Stimulated activated CD8-positive, alpha-beta memory T cell treated with anti-CD3 and anti-CD28 coated beads, Interleukin-15, amount 100 ng/mL, for 24 hours (primary cell): ENCODE measurements at places on chromosomes 16 and 17.

DNA sequence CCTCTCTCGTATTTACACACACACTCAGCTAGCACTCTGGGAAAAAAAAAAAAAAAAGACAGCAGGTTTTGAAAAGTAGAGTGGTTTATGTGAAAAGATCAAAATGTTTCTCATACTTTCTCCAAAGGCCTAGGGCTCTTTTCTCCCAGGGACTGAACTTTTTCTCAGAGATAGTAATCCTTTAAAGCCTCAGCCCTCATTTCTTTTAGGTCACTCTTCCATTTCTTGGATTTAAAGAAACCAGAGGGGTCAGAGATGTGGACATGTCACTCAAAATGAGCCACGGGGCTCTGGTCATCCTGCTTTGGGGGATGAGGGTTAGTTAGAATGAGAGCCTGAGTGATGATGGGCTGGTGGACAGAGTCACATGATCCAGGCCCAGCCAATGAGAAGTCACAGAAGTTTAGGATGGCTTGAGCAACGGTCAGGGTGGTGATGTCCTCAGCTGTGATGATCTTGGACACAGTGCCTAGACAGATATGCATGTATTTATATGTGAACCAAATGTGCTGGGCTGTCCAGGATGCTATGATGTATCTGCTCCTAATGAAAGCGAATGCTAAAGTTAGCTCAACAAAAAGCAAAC is 33.7 kb upstream of the AXIN2 start:
- no peak for DNase-seq

DNA sequence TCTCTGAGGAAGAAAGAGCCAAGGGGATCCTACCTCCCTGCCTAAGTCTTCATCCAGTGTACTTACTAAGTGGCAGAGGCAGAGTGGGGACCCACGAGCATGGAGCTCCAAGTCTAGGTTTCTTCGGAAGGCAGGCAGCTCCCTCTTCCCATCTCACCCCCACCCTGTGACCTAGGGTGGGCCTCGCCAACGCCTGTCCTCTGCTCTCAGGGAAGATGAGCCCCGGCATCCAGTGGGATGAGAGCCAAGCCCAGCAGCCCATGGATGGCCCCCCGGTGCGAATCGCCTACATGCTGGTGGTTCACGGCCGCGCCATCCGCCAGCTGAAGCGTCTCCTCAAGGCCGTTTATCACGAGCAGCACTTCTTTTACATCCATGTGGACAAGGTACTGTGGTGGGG is 8.3 kb downstream of the XYLT2 start:
- DNase-seq, result no peak

- DNase-seq, result no peak
These were observed 122.1 kb downstream of the SKAP1 start for GRCh38 chr17:48307814-48308411.

DNA sequence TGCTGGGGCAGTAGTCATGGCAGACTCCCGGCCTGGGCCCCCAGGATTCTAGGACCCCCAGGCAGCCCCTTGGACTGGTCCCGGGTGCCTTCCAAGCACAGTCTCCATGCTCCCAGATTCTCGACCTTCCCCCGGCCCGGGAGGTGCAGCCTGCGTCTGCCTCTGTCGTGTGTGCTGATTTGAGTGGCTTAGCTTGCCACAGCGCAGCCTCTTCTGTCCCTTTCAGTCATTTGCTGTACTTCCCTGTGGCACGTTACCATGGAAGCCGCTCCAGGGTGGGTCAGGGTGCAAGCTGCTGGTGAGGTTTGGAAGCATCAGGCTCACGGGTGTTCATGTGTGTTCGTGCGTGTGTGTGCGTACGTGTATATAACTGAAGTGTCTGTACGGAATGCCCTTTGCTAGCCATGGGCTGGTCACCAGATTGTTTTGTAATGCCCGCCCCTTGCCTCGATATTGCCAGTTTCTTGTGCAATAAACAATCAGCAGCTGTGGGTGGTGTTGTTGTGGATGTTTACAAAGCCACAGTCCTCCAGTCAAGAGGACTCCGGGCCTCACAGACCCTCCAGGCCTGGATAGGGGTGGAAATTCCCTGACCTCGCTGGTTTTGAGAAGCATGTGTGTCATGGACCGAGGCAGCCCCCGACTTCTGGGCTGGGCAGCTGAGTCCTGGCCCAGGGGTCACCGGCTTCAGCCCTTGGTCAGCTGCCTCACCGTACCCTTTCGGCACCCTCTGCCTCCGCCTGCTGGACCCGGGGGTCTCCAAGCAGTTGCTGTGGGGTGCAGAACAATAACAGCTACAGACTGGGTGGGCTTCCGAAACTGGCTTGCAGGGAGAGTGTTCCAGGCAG is 9.7 kb upstream of the CLEC18A start:
- DNase-seq, result no peak

DNA sequence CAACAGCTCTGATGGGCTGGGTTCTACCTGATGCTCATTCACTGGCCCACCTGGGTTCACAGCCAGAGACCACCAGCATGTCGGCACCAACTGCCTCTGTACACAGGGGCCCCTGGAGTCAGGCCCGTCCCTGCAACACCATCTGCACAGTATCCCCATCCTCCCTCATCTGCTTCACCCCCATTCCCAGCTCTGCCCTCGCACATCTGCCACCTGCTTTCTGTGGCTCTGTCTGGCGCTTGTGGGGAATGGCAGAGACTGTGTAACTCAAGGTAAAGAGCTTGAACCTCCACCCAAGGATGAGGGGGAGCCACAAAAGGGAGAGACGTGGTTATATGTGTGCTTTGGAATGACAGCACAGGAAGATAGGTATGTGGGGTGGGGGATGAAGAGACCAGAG is 27.2 kb downstream of the SMPD3 start:
- no peak for DNase-seq

GRCh38 chr16:57720142-57720575 is 15.4 kb upstream of the KATNB1 start:
- DNase-seq, result no peak

GRCh38 chr17:693791-694638 is 20.6 kb downstream of the VPS53 start:
- no peak for DNase-seq

- no peak for DNase-seq
These were observed 27.3 kb downstream of the KAT7 start for GRCh38 chr17:49815761-49816281.

DNA sequence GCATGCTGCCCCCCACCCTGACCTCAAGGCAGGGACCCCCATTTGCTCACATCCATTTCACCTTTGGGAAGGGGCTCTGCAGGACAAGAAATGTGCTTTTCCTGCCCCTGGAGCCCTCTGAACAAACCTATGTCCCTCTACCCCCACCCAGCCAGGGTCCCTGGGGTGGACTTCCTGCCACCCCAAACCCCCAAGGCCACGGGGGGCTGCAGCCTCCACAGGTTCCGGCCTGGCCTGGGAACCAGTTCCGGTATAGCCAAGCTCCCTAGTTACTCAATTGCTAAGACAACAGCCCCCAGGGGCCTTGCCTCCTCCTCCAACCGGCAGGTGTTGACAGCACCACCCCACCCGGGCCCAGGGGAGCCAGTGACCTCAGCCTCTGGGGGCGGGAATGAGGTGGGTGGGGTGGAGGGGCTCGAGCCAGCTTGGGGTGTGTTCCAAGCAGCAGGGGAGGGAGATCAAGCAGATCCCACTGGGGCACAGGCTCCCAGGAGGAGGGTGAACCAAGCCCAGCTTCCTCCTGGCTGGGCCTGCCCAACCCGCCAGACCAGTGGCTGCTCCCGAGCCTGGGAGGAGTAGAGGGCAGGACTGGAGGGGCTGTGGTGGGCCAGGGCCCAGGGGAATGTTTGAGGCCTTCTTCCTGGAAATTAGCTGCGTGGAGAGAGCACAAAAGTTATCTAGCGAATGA is 6.6 kb downstream of the PNMT start:
- DNase-seq, result no peak

GRCh38 chr17:67139784-67140665 is 95.7 kb downstream of the CACNG1 start:
- no peak for DNase-seq
